ENCODE measurements at places on chromosomes 3 and 15.
A peak's percentile ranks its signal among the peaks of the same experiment; 100 is the strongest.

- H3K4me1 ChIP-seq, result no peaks in the 10 kb centered on the region
- DNase-seq, result no peak
- H3K27me3 ChIP-seq, result no peaks in the 10 kb centered on the region
- no peak overlapping the region for H3K27ac ChIP-seq
- no peak overlapping the region for H3K4me3 ChIP-seq
Measured at GRCh38 chr3:164539215-164539614, 539.1 kb downstream of the SI start.

DNA sequence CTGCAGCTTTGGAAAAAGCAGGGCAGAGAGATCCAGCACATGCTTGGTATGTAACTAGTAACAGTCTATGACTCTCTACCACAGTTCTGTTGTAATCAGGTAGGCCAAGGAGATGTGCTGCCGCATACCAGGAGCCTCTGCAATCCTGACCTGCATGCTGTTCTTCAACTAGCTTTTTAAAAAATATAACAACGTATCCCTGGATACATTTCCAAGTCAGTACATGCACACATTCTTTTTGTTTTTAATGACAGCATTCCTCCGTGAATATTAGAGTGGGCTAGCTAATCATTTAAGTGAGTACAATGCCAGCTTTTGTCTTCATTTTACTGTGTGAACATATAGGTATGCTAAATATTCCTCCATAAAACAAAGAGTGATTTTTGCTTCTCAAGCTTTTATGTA, 437.8 kb downstream of the RBMS3 start:
- no peaks in the 10 kb centered on the region for H3K27me3 ChIP-seq
- no peak for DNase-seq
- H3K4me1 ChIP-seq, result no peaks in the 10 kb centered on the region
- H3K4me3 ChIP-seq, result no peak overlapping the region
- H3K36me3 ChIP-seq, result no peaks in the 10 kb centered on the region

- H3K27ac ChIP-seq, result peak overlapping the region; percentile 74
- no peaks in the 10 kb centered on the region for H3K36me3 ChIP-seq
- peak; percentile 89 for DNase-seq
- H3K4me1 ChIP-seq, result peaks cover 45% of the 10 kb centered on the region
Measured at GRCh38 chr15:71804226-71804625, 6.1 kb upstream of the NR2E3 start.

DNA sequence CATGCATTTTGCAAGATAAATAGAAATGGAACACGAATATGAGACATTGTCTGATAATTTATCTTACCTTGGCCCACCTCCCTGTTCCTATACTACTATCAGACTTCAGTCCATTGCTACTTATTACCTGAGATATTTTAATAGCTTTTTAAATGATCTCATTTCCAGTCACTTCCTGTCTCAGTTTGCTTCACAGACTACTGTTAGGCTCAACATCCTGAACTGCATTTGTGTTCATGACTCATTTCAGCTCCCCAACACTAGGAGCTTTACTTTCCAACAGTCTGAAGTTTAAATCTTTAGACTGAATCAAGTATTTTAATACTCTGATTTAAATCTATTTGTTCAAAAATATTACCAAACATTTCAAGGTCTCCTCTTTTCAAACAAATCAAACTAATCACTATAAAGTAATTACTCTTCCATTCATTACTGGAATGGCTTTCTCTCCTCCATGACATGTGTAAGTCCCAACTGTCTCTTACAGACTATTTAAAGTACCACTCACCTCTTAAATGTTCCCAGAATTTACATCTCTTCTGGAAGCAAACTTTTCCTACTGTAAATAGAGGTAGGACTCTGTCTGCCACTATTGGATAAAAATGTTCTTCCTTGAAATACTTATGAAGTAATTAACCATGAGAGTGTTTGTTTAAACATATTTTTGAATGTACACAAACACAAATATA, 1277.6 kb downstream of the ZPLD1 start:
- no peaks in the 10 kb centered on the region for H3K36me3 ChIP-seq
- no peaks in the 10 kb centered on the region for H3K4me1 ChIP-seq
- no peak for DNase-seq
- H3K27ac ChIP-seq, result no peak overlapping the region
- no peak overlapping the region for H3K4me3 ChIP-seq

DNA sequence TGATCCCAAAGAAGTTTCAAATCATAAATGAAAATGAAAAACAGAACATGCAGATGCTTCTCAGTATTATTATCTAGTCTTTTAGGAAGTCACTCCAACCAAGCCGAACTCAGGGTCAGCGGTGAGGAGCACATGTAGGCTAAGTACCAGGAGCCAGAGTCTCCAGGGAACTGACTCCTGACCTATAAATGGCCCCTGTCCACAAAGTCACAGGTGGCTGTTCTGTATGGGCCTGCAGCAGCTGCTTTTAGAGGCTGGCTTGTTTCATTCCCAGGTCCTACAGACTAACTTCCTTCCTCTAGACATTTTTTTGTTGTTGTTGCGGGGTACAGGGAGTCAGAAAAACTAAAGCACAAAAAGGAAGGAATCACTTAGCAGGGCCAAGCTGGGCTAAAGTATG, 54.6 kb downstream of the DAPK2 start:
- no peak overlapping the region for H3K4me3 ChIP-seq
- H3K4me1 ChIP-seq, result 0 out of 2 replicates have a peak, but pooled peaks cover 3% of the 10 kb centered on the region
- DNase-seq, result no peak
- H3K27ac ChIP-seq, result no peak overlapping the region

DNA sequence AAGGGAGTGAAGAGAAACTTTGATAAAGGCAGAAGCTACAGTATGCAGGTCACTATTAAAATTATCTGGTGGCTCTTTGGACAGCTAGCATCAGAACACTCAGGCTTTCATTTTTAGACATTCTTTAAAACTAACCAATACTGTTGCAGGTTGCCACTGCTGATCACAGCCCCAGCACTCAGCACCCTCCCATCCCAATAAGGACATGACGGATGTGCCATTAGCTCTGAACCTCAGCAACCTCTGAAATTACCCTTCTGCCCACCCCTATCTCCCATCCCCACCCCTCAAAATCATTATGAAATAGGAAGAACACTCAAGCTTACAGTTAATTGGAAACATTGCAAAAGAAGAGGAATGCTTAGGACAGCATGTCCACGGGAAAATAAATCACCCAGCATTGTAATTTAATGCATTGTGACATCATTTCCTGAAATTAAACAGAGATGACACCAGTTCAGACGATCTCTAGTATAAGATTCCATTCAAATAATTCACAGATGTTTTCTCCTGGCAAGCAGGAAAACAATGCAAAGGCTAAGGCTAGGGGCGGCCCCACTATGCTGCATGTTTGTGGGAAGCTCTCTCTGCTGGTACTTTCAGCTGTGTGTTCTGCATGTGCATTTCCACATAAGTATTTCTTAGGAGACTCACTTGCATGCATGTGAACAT, 71.6 kb downstream of the MEIS2 start:
- H3K4me1 ChIP-seq, result no peaks in the 10 kb centered on the region
- no peak overlapping the region for H3K4me3 ChIP-seq
- H3K27me3 ChIP-seq, result no peaks in the 10 kb centered on the region
- no peak for DNase-seq

DNA sequence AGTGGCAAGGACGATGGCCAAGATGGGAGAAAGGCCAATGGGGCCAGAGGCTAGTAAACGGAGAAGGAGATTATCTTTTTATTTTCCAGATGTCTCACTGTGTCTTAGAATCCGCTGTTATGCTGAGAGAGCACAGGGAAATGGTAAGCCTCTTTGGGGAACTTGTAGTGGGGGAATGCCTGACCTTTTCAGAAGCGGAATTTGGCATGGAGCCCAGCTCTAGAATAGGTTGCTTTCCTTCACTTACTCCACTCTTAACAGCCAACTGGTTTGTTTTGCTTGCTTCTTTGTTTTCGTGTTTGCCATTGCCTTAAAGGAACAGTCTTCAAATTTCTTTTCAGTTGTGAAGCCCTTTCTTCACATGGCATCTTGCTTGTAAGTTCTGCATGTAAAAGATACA, 316.2 kb upstream of the THRB start:
- DNase-seq, result no peak
- no peak overlapping the region for H3K4me3 ChIP-seq
- H3K27ac ChIP-seq, result no peak overlapping the region
- no peaks in the 10 kb centered on the region for H3K27me3 ChIP-seq

- no peaks in the 10 kb centered on the region for H3K36me3 ChIP-seq
- no peak for DNase-seq
- H3K27ac ChIP-seq, result no peak overlapping the region
- H3K27me3 ChIP-seq, result 0 out of 2 replicates have a peak, but pooled peaks cover 3% of the 10 kb centered on the region
Measured at GRCh38 chr15:82304778-82305090, 42.1 kb downstream of the SAXO2 start.

- H3K4me1 ChIP-seq, result peaks cover 10% of the 10 kb centered on the region
- DNase-seq, result no peak
- no peak overlapping the region for H3K27ac ChIP-seq
- peaks cover 30% of the 10 kb centered on the region for H3K36me3 ChIP-seq
Measured at GRCh38 chr3:128077202-128077624, 25.0 kb downstream of the SEC61A1 start.

- no peaks in the 10 kb centered on the region for H3K36me3 ChIP-seq
- no peak overlapping the region for H3K4me3 ChIP-seq
- no peak overlapping the region for H3K27ac ChIP-seq
- no peaks in the 10 kb centered on the region for H3K27me3 ChIP-seq
- DNase-seq, result no peak
Measured at GRCh38 chr3:118228151-118228550, 806.5 kb downstream of the IGSF11 start.

DNA sequence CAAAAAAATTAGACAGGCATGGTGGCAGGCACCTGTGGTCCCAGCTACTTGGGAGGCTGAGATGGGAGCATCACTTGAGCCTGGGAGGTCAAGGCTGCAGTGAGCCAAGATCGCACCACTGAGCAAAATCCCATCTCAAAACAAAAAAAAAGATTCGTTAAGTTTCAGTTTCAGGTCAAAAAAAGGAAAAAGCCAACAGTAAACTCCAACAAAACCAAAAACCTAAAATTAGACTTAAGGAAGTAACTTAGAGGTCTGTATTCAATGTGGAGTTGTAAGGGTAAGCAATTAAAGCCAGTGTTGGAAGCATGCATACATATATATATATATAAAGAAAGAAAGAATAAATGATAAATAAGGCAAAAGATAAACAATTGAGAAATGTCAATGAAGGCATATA, 11.8 kb downstream of the KPNA1 start:
- no peak overlapping the region for H3K4me3 ChIP-seq
- H3K27me3 ChIP-seq, result no peaks in the 10 kb centered on the region
- H3K36me3 ChIP-seq, result 0 out of 2 replicates have a peak, but pooled peaks cover 4% of the 10 kb centered on the region
- H3K27ac ChIP-seq, result no peak overlapping the region
- no peak for DNase-seq

DNA sequence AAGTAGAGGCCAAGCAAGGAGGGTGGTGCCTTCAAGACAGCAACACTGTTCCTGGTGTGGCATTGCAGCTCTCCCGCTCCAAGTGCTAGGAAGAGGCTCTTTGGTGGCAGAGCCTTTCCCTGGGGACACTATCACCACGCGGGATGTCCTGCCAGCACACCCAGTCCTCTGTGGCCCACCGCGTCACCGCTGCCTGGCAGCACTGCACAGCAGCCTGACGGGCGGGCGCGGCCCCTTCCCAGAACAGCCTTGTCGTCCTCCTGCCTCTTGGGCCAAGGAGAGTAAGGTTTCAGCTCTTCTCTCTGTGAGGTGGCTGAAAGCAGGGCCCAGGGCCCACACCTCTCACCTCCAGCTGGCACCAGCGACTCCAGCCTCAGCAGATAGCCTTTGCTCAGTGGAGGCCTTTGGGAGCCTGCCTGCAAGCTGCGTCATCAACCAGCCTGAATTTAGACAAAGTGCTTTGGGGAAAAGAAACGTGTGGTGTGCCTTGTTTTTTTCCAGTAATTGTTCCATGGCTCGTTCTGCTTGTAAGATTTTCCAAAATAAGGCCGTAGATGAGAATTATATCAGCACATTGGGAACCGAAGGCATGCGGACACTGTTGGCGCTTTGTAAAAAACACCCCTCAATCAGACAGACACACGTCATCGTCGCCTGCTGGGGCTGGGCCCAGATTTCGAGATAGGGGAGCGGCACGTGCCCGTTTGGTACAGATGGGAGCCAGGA, 65.0 kb downstream of the AAGAB start:
- H3K27ac ChIP-seq, result no peak overlapping the region
- H3K36me3 ChIP-seq, result peaks cover 53% of the 10 kb centered on the region
- no peaks in the 10 kb centered on the region for H3K4me1 ChIP-seq

DNA sequence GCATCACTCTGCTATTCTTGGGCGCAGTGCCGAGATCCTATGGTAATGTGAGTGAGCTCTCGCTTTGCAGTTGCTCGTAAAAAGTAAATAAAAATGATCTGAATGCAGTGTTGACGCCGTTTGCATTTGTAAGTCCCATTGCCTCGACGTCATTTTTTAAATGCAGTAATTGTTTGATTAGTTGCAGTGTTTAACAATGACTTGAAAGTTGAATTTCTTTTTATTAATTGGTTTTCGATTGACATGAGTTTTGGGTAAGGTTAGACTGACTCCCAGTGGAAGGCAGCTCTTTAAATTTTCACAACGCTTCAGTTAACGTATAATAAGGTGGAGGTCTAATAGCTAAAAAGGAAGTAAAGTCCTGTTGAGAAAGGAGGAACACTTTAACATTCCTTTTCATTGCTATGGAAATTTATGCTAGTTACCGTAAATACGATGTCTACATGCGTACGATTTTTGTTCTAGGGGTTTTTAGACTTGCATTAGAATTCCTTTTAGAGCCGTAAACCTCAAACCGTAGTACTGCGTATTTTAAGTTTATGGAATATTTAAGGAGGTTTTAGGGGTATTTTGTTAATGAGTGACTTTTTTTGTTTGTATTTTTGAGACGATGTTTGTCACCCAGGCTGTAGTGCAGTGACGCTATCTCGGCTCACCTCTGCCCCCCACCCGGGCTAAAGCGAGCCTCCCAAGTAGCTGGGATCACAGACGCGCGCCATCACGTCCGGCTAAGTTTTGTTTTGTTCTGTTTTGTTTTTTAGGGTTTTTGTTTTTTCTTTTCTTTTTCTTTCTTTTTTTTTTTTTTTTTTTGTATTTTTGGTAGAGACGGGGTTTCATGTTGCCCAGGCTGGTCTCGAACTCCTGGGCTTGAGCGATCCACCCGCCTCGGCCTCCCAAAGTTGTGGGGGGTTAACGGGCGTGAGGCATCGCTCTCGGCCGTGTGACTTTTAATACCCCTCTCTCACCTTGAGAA, 1.4 kb downstream of the MORF4L1 start:
- DNase-seq, result no peak
- H3K36me3 ChIP-seq, result peaks cover 7% of the 10 kb centered on the region
- peaks cover 6% of the 10 kb centered on the region for H3K4me1 ChIP-seq
- peak overlapping the region; percentile 100 for H3K27ac ChIP-seq
- no peaks in the 10 kb centered on the region for H3K27me3 ChIP-seq

DNA sequence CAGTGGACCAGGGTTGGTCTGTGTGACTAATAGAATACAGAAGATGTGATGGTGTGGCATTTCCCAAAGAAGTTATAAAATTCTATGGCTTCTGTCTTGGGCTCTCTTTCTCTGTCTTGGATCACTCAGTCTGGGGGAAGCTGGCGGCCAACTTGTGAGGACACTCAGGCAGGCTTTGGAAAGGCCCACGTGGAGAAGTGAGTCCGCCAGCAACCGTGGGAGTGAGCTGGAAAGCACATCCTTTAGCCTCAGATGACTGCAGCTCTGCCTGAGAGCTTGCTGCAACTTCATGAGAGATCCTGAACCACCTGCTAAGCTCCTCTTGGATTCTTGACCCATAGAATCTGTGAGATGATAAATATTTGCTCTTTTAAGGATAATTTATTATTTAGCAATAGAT, 72.0 kb upstream of the RASGRP1 start:
- no peak overlapping the region for H3K4me3 ChIP-seq
- H3K36me3 ChIP-seq, result no peaks in the 10 kb centered on the region
- no peak for DNase-seq
- no peak overlapping the region for H3K27ac ChIP-seq
- H3K4me1 ChIP-seq, result no peaks in the 10 kb centered on the region
- H3K27me3 ChIP-seq, result no peaks in the 10 kb centered on the region

GRCh38 chr3:157131861-157132260, 28.1 kb downstream of the CCNL1 start:
- no peaks in the 10 kb centered on the region for H3K36me3 ChIP-seq
- DNase-seq, result no peak
- no peak overlapping the region for H3K4me3 ChIP-seq
- no peak overlapping the region for H3K27ac ChIP-seq
- H3K27me3 ChIP-seq, result no peaks in the 10 kb centered on the region

All from SJCRH30 (cell line).